Choroid plexus epithelial cell (primary cell): ENCODE measurements at places on chromosomes 5 and 9.

DNA sequence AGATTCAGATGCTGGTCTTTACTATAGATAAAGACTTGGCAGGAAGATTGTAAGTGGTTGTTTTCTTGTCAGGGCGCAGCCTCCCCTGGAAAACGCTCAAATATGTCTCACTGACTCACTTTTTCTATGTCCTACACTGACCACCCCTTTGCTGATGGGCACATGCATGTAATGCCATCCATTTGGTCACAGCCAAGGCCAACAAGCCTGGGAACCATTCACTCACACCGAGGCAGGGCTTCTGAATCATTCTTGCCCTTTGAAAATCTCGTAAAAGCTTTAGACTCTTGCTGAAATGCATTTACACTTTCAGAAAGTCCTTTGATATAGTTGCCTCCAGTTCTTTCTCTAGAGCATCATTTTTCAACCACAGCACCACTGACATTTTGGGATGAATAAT lies 249.4 kb downstream of the ACTL7B start:
- no peak for DNase-seq

DNA sequence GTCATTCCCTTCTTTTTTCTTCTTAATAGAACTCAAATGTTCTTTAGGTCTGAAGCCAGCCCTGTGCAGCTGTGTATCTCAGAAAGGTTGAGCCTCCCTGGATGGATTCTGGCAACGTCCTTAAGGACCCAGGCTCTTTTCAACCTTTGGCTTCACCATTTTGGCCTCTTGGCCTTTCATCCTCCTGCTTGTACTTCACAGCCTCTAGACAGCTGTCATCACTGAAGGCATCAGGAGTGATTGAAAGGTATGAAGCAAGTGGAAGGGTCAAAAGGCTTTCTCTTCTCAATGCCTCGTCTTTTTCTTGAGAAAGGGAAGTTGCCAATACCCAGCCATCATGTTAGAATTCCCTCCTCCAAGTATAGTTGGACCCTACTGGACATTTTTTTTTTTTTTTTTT lies 81.2 kb upstream of the RANBP3L start:
- DNase-seq, result no peak

- DNase-seq, result no peak
Observed at GRCh38 chr9:110077925-110078324, 130.0 kb downstream of the C9orf152 start.

GRCh38 chr5:180799902-180800801 lies 2.5 kb downstream of the MGAT1 start:
- DNase-seq, result peak; percentile 77

DNA sequence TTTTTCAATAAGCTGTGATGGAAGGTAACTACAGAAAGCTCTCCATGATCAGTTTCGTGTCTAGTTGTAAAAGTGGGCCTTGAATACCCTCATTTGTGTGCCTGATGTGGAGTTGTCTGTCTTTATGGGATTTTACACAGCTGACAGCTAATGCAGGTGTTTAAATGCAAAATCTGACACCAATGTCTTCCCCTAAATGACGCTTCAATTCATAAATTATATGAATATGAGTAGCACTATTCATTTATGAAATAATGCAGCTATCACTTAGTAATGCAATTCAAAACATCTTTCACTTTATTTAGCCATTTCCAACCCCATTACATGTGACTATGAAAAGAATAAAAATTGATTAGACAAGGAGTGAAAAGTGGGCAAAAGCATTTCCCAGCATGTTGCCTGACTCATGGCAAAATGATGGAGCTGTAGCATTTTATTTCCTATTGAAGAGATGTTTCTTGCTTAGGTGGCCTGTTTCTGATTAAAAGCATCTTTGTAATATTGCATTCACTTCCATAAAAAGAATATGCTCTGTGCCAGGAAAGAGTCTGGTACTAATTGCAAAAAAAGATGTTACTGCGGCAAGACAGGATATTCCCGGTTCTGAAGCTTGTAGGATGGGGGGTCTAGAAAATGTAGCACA lies 116.7 kb upstream of the HAPLN1 start:
- DNase-seq, result no peak

GRCh38 chr5:142107036-142107735 lies 1.4 kb upstream of the NDFIP1 start:
- DNase-seq, result no peak

- DNase-seq, result peak; percentile 75
Observed at GRCh38 chr5:143685246-143685815, 126.6 kb upstream of the HMHB1 start.

DNA sequence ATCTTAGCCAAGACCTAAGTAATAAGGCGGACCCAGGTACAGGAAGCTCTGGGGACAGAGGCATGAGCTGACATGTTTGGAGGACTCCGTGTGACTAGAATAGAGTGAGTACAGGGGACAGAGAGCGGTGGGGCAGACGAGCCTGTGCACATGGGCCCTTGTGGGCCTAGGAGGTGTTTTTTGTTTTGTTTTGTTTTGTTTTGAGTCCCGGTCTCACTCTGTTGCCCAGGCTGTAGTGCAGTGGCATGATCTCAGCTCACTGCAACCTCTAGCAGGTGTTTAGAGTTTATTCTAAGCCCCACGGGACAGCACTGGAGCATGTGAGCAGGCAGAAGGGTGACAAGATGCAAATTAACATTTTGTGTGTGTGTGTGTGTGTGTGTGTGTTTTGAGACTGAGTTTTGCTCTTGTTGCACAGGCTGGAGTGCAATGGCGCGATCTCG lies 3.1 kb upstream of the EEIG1 start:
- no peak for DNase-seq

- DNase-seq, result peak; percentile 37
Observed at GRCh38 chr9:15967068-15967467, 414.2 kb downstream of the CCDC171 start.

GRCh38 chr9:130183133-130183762 lies 11.0 kb downstream of the NCS1 start:
- DNase-seq, result peak; percentile 71

DNA sequence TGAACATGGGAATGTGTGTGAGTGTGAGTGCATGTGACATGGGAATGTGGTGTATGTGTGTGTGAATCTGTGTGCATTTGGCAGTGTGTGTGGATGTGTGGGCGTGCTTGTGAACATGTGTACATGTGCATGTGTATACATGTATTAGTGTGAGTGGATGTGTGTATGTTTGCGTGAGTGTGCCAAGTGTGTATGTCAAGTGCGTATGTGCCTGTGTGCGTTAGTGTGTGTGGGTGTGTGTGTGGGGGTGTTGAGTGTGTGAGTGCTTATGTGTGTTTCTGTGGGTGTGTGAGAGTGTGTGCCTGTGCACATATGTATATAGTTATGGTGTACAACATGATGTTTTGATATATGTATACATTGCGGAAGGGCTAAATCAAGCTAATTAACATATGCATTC lies 244.3 kb downstream of the GADD45G start:
- no peak for DNase-seq

- no peak for DNase-seq
Observed at GRCh38 chr5:52789851-52790250, 2.1 kb downstream of the ITGA1 start.

- peak; percentile 85 for DNase-seq
Observed at GRCh38 chr5:139014726-139015125, 139.6 kb upstream of the LRRTM2 start.

DNA sequence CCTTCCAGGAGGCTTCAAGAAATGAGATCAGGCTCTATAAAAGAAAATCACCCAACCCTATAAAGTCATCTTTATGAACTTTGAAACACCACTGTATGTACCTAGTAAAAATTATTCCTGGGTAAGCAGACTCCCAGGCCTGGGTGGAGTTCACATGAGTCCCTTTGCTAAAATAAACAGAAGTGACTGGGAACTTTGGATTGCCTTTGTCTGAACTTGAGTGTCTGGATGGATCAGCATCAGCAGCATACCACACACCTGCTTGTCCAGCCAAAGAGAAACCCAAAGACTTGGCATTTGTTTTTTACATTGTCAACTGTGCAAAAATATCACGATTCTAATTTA lies 79.6 kb upstream of the CDKN2B start:
- DNase-seq, result no peak

GRCh38 chr9:101462558-101462957 lies 27.0 kb upstream of the ALDOB start:
- DNase-seq, result peak; percentile 89

- DNase-seq, result no peak
Observed at GRCh38 chr5:94064025-94064424, 322.6 kb upstream of the POU5F2 start.

DNA sequence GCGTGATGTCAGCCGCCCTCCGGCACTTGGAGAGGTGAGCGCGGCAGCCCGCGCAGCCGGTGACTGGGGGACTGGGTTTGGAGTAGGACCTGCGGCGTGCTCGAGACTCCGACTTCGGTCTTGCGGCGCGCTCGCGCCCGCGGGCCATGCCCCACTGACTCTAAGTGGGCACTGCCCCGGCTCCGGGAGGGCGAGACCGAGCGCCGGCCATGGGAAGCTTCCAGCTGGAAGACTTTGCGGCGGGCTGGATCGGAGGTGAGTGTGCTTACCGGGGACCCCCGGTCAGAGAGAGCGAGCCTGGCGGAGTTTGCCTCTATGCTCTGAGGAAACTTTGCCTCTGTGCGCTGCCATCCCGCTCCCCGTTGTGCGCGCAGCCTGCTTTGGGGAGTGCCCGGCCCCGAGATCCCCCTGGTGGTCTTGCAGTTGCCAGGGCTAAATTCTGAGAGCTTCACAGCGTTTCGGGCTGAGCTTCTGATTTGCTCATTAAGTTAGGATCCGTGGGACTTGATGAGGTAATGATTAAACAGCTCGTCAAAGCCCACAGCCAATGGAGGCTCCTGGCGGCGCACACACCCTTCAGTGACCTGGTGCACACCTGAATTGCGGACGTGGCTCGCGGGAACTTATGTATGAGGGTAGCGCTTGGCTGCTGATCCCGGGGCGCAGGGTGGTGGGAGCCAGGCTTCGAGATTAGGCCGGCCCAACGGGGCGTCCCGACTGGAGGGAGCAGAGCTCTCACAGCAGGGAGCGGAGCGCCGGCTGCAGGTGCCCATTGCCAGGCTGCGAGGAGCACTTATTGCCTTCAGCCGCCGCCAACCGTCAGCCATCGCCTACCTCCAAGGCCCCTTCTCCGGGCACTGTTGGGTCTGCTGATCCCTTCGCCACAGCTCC lies at the start of gene SLC25A48:
TSS of gene SLC25A48 (plus strand) at position 25 of the 891 bp plus-strand sequence. CDS start at position 210, 185 bp downstream.
- DNase-seq, result no peak

DNA sequence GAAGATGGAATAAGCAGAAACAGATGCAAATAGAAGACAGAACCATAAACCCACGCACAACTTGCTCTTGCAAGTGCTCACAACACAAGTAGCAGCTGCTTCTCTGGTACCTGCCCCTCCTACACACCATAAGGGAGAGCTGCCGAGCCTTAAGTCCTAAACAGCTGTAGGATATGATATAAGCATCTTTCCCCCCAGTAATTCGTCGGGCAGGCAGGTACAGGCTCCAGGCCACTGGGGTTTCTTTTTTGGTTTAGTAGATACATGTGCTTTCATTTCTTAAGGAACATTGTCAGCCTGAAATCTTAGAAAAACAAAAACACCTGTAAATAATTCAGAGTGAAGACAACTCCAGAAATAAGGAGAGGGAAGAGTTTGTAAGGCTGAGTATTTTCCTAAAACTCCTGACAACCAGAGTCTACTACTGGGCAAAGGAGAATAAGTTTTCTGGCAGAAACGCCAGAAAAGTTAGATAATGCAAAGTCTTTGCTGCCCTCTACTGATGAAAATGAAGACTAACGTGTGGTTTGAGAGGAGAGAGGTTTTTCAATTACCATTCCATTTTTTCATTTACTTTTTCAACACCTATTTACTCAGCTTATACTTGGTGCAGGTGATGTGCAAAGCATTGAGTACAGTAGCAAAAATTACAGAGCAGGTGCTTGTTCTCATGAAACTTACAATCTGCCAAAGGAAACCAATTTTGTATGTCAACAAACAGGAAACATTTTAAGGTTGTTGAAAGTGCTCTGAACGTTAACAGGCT lies 20.1 kb upstream of the TCERG1 start:
- peak; percentile 68 for DNase-seq

GRCh38 chr9:7266911-7267595 lies 509.3 kb downstream of the KDM4C start:
- no peak for DNase-seq

DNA sequence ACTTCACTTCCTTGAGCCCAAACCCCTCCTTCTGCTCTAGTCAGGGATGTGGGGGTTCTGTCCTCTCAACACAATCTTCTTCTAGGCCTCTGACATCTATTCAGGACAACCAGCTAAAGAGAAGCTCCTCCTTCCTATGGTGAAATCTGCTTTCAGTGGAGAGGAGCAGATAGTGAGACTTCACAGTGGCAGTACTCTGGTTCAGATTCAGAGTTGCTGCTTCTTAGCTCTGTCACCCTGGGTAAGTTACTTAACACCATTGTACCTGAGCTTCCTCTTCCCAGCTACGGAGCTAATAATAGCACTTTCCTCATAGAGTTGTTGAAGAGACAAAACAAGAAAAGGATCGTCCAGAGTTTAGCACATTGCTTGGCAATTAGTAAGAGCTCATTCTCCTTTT lies 77.3 kb upstream of the LARP1 start:
- DNase-seq, result peak; percentile 50

DNA sequence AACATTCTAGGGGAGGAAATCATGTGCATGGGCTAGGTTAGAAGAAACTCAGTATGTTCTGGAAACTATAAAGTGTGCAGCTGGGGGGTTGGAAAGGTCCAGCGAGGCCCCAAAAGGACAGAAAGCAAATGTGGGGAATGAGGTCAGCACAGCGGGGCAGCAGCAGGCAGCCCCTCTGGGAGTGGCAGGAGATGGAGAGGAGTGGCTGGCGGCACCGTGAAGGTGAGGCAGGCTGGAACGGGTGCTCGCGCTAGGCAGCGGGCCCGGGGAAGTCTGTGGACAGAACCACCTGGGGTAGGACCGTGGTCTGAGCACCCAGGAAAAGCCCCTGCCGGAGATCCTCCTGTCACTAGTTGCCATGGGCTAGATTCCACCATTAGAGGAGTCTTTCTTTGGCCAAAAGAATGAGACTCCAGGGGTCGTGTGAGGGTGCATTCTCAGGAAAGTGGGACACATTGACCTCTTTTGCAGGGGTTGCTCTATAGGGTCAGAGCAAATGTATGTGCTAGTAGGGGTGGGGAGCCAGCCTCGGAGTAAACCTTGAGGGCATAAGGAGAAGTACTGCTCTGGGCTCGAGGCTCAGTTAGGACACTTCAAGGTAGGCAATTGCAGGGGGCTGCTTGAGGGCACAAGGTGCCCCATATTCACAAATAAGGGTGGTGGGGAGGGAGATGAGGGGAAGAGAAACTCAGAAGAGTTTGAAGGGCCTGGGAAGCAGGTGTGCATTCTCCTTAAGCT lies 61.2 kb downstream of the IL6ST start:
- DNase-seq, result no peak

DNA sequence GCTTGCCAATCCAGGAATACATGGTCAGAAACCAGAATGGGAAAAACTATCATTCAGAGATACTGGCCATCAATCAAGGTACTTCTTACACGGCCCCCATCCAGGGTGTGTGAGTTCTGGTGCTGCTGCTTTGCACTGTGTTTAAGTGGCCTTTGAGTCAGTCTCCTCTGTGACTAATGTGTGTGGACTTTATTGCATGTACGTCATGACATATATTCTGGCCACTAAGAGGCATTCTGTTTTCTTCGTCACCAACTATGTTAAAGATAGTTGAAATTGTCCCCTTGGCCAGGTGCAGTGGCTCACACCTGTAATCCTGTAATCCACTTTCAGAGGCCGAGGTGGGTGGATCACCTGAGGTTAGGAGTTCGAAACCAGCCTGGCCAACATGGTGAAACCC lies 8.5 kb downstream of the EXOSC3 start:
- DNase-seq, result peak; percentile 37

GRCh38 chr9:68705531-68706362 lies 707 bp downstream of the PIP5K1B start:
- peak; percentile 10 for DNase-seq

GRCh38 chr9:87515588-87516221 lies 18.0 kb downstream of the DAPK1 start:
- peak; percentile 20 for DNase-seq
